A172 (cell line): ENCODE measurements at places on chromosomes 13 and 19.

GRCh38 chr13:77891486-77891885 lies 27.1 kb downstream of the EDNRB start:
- DNase-seq, result no peak

DNA sequence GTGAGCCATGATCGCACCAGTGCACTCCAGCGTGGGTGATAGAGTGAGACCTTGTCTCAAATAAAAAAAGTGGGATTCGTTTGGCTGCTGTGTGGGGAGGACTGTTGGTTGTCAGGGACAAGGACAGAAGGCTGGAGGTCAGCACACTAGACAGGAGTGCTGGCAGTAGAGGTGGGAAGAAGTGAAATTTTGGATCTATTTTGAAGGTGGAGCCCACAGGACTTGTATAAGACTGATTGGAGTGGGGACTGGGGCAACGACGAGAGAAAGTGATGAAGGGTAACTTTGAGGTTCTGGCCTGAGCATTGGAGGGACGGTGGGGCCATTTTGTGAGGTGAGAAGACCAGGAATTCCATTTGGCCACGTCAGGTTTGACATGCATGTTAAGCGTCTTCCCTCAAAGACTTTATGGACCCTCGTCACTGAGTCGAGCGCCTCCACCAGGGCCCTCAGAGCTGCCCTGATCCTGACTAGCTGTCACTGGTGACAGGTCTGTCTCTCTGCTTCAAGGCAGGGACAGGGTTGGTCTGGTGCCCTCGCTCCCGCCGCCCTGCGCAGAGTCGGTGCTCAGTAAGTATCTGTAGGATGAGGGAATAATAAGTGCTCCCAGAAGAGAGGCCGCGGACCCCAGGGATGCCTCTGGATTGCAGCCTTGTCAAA lies 673 bp downstream of the CTU1 start:
- no peak for DNase-seq

DNA sequence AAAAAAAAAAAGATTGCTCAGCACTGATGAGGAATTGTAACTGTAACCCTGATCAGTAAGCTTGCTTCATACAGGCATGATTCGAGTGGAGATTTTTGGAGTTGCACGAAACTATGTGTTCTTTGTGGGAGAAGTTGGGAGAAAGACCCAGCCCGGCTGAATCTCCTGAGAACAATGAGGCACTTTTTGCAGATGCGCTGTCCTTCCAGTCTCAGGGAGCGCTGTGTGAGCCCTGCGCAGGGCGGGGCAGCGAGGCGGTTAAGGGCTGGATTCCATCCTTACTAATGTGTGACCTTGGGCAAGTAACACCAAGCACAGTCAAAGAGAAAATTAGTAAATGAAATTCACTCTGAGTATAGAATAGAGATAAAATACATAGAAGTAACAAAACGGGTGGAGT lies 76.9 kb downstream of the SIPA1L3 start:
- no peak for DNase-seq

DNA sequence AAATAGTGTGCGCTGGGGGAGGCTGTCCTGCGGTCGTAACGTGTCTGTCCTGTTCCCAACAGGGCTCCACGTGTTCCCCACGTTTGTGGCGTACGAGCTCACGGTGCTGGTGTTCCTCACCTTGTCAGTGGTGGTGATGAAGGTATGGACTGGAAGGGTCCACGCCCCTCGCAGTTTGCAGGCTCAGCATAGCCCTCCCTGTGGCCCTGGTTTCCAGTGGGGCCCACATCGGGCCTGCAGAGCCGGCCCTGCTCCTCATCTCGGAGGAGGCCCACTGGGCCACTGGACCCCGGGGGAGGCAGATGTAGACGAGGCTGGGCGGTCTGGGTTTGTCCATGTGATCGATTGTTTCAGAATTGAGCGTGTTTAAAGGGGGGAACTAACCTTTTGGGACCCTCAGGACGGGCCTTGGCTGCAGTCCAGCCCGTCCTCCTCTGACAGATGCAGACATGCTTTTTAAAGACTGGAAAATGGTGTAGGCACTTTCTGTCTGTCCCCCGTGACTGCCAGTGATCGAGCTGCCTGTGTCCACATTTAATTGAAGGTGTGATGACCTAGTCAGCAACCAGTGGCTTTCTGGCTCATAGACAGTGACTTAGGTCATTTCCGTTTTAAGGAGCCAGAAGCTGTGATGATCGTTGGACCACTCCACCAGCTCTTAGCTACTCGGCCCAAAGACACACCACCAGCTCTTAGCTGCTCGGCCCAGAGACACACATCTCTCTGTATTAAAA lies 37.1 kb upstream of the TFDP1 start:
- no peak for DNase-seq

DNA sequence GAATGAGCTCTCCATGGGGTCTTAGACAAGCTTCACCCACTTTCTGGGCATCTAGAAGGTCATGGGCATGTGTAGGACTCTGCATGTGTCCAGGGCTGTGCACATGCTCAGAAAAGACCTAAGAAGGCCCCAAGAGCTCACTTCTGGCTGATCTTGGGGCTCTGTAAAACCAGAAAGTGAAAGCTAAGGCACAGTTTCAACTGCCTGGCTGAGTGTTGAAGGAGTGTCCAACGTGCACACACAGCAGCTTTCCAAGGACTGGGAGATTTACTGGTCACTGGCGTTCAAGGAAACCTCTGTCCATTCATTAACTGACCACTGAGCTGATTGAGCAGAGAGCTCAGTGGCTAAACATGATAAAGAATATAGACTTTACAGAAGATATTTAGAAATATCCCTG lies 137.9 kb downstream of the KATNAL1 start:
- DNase-seq, result no peak

DNA sequence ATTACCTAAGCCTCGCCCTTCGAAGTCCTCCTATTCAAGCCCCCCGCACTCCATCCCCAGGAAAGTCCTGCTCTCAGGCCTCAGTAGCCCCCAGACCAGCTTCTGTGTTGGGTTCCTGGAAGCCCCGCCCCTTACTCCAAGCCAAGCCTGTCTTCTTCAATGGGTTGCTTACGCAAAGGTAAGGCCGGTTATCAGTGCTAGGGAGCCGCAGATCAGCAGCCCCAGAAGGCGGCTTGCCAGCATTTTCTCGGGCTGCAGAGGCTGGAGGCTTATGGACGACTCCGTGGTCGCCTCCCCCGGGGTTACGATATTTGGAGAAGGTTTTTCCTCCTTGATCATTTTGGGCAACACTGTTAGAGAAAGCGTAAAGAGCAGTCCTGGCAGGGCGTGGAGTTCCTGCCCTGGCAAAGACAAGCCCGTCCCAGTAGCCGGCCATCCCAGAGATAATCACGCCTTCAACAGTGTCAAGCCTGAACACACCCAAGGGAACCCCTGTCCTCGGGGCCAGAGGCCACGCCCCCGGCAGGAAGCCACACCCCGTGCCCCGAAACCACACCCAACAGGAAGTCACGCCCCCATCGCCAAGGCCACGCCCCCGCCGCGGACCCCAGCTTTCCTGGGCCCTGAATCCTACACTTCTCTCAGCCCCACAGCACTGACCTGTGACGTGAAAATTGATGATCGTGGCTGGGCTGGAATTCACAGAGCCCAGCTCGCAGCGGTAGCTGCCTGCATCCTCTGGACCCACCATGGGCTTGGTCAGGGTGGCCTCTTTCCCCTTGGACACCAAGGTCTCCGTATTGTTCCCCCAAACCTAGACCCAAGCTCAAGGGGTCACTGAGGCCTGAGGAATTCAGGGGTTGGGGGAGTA lies 954 bp upstream of the RASIP1 start:
- no peak for DNase-seq

- no peak for DNase-seq
Measured at GRCh38 chr13:102680133-102680717, 14.6 kb downstream of the METTL21C start.

DNA sequence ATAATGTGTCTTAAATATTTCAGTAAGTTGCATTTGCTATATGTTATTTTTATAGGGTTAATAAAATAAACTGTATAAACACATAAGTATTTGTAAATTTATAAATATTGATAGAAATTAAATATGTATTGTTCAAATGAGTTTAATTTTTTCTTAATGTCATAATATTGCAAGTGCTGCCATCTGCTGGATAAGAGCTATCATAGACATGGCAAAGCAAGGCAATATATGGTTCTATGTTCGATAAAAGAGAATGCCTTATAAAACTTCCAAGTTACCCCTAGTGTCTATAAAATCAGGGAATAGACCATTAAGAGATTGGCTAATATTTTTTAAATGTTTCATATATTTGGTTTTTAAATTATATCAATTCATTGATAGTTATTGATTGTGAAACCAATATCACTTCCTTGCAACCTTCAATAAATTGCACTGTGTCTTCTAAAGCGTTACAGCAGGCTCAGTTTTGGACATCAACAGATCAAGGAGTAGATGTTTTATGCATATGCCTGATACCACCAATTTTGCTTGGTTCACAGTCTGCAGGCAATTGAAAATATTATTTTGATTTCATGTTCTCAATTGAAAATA lies 29.0 kb upstream of the SLITRK6 start:
- no peak for DNase-seq

- DNase-seq, result no peak
Measured at GRCh38 chr19:47316513-47316912, 6.9 kb downstream of the C5AR1 start.

DNA sequence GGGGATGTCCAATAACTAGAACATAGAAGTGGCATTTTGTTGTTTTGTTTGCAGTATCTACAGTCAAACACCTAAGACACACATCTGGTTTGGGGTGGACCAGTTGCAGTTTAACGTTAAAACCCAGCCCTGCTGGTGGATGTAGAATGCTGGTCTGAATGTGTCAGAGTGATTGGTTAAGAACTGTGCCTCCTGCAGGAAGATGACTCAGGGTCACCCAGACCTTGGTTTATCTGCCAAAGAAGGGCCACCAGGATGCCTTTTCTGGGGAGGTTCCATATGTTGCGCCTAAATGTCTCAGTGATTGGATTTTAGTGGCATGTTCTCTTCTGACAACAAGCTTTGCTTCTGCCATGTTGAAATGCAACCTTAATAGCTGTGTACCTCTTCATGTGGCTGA lies 23.1 kb downstream of the ZNF536 start:
- no peak for DNase-seq

- DNase-seq, result peak; percentile 19
Measured at GRCh38 chr19:46546194-46546896, 50.7 kb upstream of the PNMA8B start.

GRCh38 chr19:33048806-33049676 lies 15.6 kb downstream of the RHPN2 start:
- DNase-seq, result peak; percentile 74

DNA sequence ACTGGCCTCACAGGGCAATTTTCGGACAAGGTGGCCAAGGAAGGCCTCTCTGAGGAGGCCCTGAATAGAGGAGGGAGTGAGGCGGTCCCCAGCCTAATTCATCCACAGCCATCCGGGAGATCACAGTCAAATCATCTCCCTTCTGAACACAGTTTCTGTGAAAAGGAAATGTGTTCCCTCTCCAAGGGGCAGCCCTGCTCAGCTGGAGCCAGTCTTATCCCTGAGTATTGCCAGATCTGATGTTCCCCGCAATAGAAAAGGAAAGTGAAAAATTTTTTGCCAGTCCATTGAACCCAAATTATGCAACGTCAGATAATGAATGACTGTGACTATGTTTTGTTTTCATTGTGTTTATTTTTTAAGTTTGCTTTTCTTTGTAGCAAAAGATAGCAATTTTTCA lies 125.9 kb downstream of the SIPA1L3 start:
- no peak for DNase-seq

GRCh38 chr19:37983153-37983552 lies 76.1 kb downstream of the SIPA1L3 start:
- DNase-seq, result no peak
